MCF 10A (cell line): ENCODE measurements at places on chromosomes 2 and 18. TPM values are rescaled to one million over a fixed set of nuclear protein-coding genes. Genes with fewer than 3 reads are reported as not detected.

DNA sequence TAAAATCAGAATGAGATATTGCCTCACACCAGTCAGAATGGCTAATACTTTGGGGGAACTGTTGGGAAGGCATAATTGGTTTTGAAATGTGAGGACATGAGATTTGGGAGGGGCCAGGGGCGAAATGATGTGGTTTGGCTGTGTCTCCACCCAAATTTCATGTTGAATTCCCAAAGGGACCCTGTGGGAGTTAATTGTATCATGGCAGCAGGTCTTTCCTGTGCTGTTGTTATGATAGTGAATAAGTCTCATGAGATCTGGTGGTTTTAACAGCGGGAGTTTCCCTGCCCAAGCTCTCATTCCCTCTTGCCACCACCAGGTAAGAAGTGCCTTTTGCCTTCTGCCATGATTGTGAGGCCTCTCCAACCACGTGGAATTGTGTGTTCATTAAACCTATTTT lies 59.6 kb downstream of the CSRNP3 start:
- peak; percentile 4 for DNase-seq

DNA sequence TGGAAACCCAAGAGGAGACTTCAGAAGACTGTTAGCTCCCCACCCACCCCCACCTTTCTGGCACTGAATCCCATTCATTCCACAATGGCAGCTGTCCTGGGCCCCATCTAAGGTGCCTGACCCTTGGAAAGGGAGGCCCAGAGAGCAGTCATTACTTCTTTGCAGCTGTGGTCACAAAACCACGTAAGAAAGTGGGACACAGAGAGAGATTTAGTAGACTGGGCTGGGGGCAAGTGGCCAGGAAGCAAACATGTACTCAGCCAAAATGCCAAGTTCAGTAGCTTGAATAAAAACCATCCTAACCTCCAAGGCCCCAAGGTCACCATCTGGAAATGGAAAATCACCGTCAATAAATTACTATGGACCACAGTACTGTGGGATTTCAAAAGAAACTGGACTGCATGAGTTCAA lies 381.4 kb downstream of the TNS1 start:
- no peak for DNase-seq

Gene LYPD6
- total RNA-seq = 2.0 and 3.2 TPM in 2 replicates

GRCh38 chr2:150292807-150293206 lies 194.7 kb downstream of the RND3 start:
- no peak for DNase-seq

GRCh38 chr18:41721103-41721790 lies 233.8 kb upstream of the PIK3C3 start:
- DNase-seq = no peak
